CD8-positive, alpha-beta T cell (primary cell): ENCODE measurements at places on chromosomes 1 and 21. TPM values are rescaled to one million over a fixed set of nuclear protein-coding genes. Genes with fewer than 3 reads are reported as not detected.

REN gene
- not detected for total RNA-seq

SUSD4 gene
- 2.2 TPM for total RNA-seq

LINGO4 gene
- 0.11 TPM for total RNA-seq

LCA5L gene
- total RNA-seq = not detected

TFF3 gene
- total RNA-seq = not detected

FMO2 gene
- not detected for total RNA-seq

FCGR3B gene
- not detected for total RNA-seq

OR2G6 gene
- not detected for total RNA-seq

DNA sequence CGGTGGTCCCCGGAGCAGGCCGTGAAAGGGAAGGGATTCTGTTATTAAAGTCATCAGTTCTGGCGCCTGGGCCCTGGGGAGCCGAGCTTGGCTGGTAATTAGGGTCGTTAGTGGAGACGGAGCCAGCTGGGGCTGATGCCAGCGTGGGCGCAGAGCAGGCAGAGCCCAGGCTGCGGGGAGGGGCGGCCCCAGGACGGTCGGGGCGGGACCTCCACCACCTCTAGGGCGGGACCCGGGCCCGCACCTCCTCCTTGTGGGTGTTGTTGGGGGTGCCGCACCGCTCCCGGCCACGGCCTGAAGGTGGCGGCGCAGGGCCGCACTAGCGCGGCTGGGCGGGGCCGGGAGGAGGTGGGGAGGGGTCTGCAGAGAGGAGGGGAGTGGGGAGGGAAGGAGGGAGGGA, 470.6 kb downstream of the PTPRU start:
- no peak for DNase-seq

GRCh38 chr1:100927276-100927675, 31.4 kb downstream of the SLC30A7 start:
- peak; percentile 87 for DNase-seq

DNA sequence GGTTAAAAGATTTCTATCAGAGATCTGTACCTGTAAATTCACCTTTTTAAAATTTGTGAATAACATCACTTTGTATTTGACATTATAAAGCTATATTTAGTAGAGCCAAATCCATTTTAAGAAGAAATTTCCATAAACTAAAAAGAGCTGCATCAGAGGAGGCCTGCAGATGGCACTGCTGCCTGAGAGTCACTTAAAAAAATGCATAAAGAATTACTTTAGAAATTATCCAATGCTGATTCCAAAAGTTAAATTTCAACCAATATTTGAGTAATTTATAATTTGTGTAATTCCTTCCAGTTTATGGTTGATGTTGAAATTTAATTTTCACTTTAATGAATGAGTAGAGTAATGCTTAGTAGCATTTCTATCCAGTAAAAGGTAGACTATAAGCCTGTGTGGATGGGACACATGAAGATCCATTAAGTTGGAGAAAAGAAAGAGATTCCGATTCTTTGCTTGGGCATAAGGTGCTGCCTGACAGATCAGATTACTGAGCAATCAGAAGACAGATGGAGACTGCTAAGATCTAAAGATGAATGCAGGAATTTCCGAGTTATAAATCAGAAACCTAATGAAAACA, 20.7 kb upstream of the RPE65 start:
- DNase-seq = no peak

DNA sequence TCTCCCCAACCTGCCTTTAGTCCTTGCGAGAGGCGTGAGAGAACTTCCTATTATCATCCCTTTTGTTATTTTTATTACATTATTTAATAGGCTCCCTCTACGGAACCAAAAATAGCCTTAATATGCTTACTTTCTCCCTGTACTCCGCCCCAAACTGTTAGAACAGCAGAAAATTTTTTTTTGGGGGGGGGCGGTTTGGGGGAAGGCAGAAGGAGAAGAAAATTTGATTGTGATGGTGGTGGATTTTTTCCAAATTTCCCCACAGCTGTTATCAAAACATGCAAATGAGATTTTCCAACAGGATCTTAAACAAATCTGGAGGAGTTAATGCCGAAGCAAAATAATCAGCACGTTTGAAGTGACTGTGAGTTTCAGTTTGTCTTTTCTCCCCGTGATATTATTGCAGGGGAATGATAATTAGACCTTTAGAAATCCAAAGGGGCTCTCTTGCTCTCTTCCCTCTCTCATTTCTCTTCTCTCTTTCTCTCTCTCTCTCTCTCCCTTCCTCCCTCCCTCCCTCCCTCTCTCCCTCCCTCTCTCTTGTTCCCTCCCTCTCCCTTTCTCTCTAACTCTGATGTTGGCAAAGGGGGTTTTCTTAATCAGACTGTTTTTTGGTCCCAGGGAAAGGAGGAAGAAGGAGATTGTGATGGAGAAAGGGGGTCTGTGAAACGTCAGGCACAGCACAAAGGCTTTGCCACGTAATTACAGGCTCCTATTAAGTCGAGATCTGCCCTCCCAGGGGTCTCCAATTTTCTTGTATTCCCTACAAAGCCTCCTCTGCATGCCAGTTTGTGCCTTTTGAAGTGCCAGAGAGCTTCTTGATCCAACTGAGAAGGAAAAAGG, 1.1 kb upstream of the PRRX1 start:
- DNase-seq = no peak

DNA sequence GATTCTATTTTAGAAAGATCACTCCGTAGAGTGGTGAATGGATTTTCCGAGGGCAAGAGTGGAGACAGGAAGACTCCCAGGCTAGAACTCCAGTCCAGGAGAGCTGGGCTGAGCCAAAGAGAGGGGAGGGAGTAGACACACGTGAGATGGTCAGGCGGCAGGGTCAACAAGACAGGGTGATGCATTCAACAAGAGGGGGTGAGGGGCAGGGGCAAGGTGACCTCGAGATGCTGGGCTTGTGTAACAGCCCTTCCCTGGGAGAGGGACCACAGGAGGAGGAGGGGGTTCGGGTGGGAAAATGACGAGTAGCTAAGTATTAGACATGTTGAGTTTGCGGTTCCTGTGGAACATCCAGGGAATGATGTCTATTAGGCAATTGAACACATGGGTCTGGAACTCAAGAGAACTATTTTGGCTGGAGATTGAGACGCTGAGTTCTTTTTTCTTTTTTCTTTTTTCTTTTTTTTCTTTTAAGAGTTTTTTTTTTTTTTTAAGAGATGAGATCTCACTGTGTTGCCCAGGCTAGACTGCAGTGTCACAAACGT, 13.3 kb downstream of the RSPO1 start:
- DNase-seq = no peak

DNA sequence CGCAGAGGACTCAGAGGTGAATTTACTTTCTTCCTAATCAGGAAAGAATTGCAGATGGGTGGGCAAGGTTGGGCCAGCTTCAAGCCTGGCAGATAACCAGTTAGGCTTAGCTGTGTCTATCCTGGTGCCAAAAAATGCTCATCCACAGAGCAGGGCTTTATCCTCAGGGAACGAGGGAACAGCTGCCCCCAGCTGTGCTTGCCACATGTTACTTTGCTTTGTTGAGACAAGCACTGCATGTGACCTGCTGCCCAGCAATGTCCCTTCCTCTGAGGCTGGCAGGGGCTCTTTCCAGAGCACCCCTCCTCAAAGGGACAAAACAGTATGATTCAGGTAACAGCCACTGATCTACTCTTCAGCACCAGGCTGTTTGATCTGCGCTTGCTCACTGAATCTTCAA, 505.1 kb upstream of the USP24 start:
- no peak for DNase-seq

GRCh38 chr1:6473974-6474814, 8.2 kb upstream of the TNFRSF25 start:
- DNase-seq = no peak

DNA sequence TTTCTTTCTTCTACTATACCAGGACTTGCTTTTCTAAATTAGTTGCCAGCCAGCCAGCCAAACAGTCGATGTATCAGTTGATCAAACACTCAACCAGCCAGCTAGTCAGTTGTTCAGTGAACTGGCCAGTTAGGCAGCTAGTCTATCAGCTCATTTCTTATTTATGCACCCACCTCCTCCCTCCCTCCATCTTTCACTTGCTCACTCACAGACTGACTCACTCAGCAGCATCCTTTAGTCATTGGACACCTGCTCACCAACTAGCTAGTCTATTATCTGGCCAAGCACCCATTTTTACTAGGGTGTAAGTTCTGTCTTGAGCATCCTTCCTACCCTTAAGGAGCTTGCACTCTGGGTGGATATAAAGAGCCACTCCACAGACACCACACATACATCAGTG, 5.9 kb upstream of the SPRR4 start:
- DNase-seq = no peak

- DNase-seq = peak; percentile 68
These were observed 12.6 kb downstream of the PYCR2 start for GRCh38 chr1:225911191-225912130.

GRCh38 chr1:202987922-202988583, 19.1 kb upstream of the TMEM183A start:
- no peak for DNase-seq

DNA sequence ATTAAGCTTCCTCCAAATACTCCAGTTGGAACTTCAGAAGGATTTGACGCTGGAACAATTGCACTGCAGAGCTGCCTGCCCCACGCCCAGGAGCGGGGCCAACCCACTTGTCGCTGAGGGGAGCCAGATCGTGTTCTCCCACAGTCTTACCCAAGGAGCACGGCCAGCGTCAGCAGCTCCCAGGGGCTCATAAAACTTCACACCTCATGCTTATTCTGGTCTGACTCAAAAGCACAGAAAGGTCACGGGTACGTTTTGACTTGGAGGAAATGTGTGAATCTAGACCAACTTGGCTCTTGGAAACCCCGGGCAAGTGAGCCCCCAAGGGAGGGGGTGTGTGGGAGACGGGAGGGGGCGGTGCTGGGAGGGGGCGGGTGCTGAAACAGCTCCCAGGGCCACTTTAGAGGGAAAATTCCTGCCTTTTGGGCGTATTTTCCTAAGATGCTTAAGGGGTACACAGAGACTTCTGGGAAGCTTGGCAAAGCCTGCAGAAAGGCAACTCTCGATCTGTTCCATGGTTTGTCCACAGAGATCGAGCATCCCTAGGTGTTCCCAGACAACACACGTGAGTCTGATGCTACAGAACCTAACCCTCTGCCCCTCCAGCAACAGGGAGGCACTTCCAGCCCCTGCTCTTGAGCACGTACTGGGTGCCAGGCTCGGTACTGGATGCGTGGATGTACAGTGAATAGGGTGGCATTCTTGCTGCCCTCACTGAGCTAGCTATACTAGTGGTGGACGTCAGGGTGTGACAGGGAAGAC, 98.9 kb downstream of the DHRS3 start:
- no peak for DNase-seq

GRCh38 chr21:33238565-33239255, 9.0 kb downstream of the IFNAR2 start:
- DNase-seq = no peak

GRCh38 chr1:231241750-231242149, 738 bp downstream of the GNPAT start:
- no peak for DNase-seq
